ENCODE measurements at places on chromosomes 12 and 14.

- DNase-seq: no peak
These were observed at the start of gene SMIM41 for GRCh38 chr12:52079576-52080402. SMIM41 (plus strand) TSS chr12:52079704; CDS start chr12:52079780, 76 bp downstream.

DNA sequence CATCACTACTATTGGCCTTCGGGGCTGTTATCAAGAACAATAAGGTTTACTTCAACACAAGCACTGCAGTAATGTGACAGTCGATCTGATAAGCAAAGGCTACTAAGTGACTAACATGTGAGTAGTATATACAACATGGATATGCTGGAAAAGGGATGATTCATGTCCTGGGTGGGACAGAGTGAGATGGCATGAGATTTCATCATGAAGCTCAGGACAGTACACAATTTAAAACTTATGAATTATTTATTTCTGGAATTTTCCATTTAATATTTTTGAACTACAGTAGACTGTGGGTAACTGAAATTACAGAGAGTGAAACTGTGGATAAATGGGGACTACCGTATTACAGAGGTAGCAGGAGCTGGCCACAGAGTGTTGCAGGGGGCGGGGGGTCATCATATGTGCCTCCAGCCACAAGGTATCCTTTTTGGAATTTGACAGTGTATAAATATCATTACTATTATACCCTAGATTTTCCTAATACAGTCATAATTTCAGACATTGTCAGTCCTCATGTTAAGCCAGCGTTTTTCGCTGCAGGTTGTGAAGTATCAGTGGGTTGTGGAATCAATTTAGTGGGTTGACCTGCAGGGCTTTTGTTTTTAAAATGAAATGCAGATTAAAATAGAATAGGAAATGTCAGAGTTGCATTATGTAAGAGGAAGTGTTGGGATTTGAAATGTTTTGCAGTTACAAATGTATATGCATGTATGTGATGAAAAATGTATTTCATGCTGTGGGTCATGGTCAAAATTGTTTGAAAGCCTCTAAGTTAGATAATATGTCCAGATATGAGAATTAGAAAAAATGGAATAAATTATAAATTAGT lies 148.0 kb upstream of the NUDT4 start:
- DNase-seq: no peak

DNA sequence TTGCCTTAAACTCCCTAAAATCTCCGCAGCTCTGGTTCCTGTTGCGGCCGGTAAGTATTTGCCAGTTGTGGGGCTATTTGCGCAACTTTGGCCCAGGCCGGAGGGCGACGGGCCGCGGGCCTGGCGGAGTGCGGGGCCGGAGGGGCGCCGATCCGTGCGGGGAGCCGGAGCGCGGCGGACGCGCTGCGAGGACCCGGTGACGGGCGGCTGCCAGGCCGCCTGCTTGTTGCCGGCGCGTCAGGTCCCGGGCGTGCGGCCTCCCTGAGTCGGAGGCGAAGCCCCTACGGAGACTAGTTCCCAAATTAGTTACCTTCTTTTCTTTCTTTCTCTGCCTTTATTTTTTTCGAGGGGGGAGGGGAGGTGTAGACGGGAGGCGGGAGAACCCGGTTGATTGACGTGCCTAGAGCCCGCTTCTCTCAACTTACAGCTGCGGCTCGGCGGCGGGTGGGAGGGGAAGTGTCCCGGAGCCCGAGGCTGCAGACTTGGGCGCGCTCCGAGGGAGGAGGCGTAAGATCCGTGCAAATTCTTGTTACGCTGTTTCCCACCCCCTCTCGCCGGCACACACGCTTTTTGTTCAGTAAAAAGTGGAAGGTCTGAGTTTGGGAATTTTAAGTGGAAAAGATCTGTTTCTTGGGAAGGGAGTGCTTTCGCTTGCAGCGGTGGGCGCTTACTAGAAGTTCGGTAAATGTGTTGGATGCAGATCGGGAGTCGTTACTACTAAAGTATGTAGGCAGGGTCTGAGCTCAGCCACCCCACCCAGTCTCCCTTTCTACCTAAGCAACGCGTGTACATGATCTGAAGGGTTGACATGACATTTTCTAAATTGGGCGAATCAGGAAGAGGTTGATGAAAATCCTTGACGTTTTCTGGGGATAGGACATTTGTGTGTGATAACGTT lies 576 bp downstream of the ZBTB1 start:
- peak; percentile 72 for DNase-seq

- DNase-seq: no peak
These were observed 18.7 kb downstream of the DTX1 start for GRCh38 chr12:113075137-113075683.

GRCh38 chr12:109448272-109448671 lies 28.8 kb downstream of the KCTD10 start:
- DNase-seq: no peak

GRCh38 chr14:44316647-44317440 lies 190.2 kb downstream of the FSCB start:
- DNase-seq: no peak

DNA sequence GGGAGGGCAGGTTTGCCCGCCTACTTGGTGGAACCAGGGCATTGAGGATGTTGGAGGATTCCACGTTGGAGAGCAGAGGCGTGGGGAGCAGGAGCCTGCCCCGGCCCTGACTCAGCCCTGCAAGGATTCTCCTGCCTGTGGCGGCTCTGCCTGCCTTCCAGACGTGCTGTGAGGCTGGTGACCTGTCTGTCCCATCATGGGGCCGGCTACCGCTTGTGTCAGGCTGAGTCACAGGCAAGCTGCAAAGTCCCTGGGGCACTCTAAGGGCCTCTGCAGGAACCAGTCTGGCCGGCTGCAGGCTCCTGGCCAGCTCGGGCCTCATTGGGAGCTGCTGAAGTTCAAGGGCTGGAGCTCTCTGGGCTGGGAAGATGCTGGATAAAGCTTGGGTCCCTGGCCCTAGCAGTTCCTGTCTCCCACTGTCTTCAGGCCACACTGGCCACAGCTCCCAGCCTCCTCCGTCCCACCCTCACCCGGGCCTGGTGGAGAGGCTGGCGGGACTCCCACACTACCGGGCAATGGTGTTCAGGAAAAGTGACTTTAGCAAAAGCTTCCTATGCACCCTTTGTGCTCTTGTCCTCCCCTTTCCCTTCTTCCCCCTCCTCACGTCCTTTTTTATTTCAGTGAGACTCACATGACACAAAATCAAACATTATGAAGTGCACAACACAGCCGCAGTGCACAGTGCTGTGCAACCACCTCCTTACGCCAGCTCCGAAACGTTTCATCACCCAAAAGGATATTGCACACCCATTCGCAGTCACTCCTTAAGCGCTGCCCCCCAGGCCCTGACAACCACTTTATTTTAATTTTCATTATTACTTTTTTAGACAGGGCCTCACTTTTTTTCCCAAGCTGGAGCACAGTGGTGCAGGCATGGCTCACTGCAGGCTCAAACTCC lies 22.0 kb upstream of the ULK1 start:
- no peak for DNase-seq

DNA sequence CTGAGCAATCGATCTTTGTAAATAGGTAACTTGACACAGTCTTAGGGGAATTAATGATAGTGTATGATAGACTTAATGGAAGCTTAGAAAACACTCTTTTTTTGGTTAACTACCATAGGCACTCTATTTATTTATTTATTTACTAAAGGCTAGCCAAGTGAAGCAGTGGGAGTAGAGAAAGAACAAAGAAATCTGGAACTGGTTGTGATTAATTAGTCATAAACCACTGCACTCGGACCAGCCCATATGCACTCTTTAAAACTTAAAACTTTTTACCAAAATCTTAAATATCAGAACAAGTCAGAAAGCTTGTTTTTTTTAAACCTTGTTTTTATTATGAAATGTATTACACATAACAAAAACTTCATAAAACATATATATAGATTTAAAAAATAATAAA lies 49.5 kb upstream of the SRP54 start:
- no peak for DNase-seq

- no peak for DNase-seq
These were observed 54.6 kb upstream of the RIC8B start for GRCh38 chr12:106719879-106720278.

DNA sequence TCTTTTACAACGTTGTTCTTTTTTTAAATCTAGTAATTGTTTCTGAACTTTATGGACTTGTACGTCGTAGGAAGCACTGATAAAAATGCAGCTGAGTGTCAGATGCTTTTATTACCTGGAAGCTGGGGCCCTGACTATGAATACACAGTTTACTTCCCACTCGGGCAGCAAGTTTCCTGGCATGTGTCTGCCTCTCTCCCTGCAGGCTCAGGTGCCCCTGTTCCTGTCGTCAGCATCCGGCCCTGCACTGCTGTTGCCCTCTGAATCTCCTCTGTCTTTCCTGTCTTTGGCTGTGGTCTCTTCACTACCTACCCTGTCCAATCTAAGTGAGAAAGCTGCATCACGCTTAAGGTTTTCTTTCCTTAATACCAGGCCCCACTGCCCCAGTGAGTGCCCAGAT lies 75.8 kb downstream of the PELI2 start:
- DNase-seq: no peak

GRCh38 chr14:101249676-101250036 lies 311.6 kb upstream of the DIO3 start:
- DNase-seq: no peak

DNA sequence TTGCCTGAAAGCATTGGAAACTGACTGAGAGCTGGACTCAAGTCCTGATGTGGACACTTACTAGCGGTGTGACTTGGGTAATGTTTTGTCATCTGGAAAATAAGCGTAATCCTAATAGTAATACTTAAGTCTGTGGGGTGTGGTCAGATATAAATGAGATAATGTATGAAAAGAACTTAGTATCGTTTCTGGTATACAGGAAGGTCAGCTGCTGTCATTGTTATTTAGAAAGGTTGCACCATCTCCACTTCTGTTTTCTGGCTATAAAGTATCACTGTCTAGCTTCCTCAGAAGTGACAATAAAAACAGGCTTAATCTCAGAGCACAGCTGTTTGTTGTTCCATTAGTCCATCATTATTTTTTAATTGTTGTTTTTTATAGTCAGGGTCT lies 34.1 kb upstream of the TUBA1C start:
- no peak for DNase-seq

GRCh38 chr14:75311356-75311755 lies 32.7 kb downstream of the FOS start:
- no peak for DNase-seq

- no peak for DNase-seq
These were observed 7.2 kb upstream of the FOXN3 start for GRCh38 chr14:89424241-89424640.

DNA sequence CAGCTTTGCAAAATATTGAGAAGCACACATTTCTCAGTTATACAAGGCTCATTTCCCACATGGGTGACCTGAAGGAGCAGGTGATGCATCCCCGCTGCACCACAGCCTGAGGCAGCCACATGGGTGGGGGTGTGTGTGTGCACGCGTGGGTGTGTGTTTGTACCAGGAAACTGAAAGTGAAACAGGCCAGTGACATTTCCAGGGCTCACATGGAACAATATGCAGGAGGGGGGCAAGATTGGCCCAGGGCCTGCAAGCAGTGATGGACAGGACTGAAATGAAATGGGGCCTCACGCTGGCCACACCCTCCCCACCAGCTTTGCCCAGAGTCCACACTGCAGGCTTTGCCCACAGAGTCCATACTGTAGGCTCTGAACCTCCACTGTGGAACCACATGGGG lies 154.2 kb upstream of the PARP11 start:
- DNase-seq: peak; percentile 75

- DNase-seq: no peak
These were observed 436.8 kb downstream of the BCL11B start for GRCh38 chr14:98835051-98835824.

- DNase-seq: no peak
These were observed 22.2 kb downstream of the DAD1 start for GRCh38 chr14:22566845-22567244.

- DNase-seq: no peak
These were observed 77.1 kb downstream of the MON2 start for GRCh38 chr12:62543741-62544140.

DNA sequence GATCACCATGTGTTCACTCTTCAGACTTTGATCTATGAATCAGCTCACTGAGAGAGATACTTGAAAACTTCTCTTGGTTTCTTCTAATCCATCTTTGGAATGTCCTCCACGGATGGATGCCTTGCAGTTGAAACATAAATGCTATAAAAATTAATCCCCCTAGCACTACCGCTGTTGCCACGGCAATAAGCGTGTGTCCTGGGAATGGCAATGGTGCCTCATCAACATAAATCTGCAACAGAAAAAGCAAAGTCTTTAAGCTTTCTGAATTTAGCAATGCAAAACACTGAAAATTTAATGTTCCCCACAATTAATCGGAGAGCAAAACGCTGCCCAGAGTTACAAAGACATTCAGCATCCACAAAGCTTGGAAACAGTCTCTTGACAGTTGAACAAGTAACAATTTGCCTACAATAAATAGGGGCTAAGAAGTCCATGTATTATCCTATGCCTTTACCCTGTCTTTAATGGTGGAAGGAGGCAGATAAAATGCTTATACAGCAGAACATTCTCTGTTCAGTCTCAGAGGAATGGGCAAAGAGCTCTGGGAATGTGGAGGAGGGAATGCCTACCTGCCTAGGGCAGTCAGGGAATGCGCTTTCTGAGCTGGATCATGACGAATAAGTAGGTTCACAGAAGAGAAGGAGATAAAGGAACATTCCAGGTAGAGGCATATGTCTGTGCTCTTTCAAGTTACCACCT lies 70.9 kb upstream of the PPP4R3A start:
- no peak for DNase-seq

GRCh38 chr12:130762319-130762675 lies 46.2 kb upstream of the RIMBP2 start:
- DNase-seq: no peak

DNA sequence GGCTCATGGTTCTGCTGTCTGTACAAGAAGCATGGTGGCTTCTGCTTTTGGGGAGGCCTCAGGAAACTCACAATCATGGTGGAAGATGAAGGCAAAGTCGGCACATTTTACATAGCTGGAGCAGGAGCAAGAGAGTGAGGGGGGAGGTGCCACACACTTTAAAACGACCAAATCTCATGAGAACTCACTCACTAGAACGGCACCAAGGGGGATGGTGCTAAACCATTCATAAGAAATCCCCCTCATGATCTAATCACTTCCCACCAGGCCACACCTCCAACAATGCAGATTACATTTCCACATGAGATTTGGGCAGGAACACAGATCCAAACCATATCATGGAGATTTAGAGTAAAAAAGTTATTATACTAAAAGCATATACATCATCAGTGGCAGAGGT lies 13.6 kb upstream of the LEMD3 start:
- no peak for DNase-seq

GRCh38 chr12:118618695-118619094 lies 242.3 kb downstream of the SUDS3 start:
- no peak for DNase-seq

DNA sequence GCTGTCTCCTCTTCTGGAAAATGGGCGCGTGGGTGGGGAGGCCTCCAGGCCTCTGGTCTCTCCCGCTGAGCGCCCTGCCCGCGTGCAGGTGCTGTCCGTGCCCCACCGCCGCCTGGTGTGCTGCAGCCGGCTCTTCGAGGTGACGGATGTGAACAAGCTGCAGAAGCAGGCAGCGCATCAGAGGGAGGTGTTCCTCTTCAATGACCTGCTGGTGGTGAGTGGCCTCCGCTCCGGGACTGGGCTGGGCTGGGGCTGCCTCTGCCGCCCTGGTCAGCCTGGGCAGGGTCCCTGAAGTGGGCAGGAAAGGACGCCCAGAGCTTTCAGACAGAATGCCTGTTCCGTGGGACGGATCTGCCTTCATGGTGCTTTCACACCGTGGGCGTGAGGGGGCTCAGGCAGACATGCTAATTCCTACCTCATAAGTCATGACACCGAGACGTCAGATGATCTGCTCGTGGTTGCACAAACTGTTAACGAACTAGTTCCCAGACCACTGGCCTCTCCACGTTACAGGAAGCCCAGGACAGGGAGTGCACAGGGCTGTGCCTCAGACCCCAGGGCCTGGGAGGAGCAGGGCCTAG lies 50.5 kb downstream of the SLC6A12 start:
- DNase-seq: no peak

- DNase-seq: no peak
These were observed 85.3 kb downstream of the RFLNA start for GRCh38 chr12:124379938-124380754.

All from stimulated activated CD8-positive, alpha-beta memory T cell treated with anti-CD3 and anti-CD28 coated beads, Interleukin-4, amount 100 ng/mL, for 4 hours (primary cell).